ENCODE measurements at places on chromosomes 2 and 18.

- peaks cover 4% of the 10 kb centered on the region for H3K36me3 ChIP-seq
- no peak for DNase-seq
- H3K4me1 ChIP-seq = peaks cover 15% of the 10 kb centered on the region
- 0 out of 2 replicates have a peak overlapping the region, but pooled peaks have one; percentile 6 for H3K4me3 ChIP-seq
Measured at GRCh38 chr2:232700154-232700553, 3.0 kb downstream of the GIGYF2 start.

DNA sequence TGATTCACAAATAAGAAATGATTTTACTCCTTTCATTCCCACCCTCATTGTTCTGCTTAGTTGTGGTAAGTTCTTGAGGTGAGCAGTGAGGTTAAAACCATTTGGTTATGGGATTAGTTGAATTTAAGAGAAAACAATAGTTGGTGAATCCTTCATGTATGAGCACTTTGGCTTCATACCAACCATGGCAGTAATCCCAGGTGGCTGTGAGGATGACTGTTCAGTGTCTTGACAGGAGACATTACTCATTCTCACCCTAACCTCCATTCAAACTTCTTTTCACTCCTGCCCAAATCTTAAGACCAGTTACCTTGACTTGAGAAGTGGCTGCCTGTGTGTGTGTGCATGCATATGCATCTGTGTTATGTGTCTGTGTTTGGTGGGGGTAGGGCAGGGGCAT lies 143.1 kb downstream of the SETBP1 start:
- H3K4me1 ChIP-seq = peaks cover 13% of the 10 kb centered on the region
- no peaks in the 10 kb centered on the region for H3K27me3 ChIP-seq
- no peak overlapping the region for H3K4me3 ChIP-seq

DNA sequence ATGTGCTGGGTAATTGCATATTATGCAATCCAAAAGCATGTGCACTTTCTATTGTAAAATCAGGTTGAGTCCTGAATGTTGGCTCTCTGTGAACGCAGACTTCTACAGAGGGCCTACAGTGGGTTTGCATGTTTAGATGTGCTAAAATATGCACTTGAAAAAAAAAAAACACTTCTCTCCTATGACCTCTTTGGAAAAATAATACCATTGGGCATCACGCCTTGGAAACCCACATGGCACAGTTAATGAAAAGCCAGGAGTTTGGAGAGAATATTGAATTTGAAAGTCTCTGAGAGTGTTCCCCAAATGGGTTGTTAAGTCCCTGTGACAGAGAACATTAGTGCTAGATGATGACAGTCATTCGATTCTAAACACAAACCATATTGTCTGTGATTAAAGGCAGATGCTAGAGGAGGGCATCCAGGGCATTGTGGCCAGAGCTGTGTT lies 710.4 kb upstream of the PIK3C3 start:
- peak; percentile 58 for DNase-seq
- H3K27ac ChIP-seq = no peak overlapping the region
- no peaks in the 10 kb centered on the region for H3K4me1 ChIP-seq
- H3K4me3 ChIP-seq = no peak overlapping the region
- H3K36me3 ChIP-seq = no peaks in the 10 kb centered on the region

DNA sequence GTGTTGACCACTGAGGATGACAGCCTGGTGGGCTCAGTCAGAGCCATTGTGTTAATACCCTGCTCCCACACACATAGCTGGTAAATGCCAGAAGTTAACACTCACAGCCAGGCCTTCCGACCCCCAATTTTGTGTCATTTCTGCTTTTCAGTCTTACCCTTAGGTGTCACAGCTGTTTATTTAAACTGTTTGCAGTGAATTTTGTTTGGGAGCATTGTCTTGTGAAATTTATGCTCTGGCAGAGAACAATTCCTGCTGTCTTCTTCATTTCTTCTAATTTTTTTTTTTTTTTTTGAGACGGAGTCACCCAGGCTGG lies 8.2 kb downstream of the LPIN1 start:
- no peak overlapping the region for H3K27ac ChIP-seq
- H3K36me3 ChIP-seq = peaks cover 7% of the 10 kb centered on the region
- H3K4me3 ChIP-seq = no peak overlapping the region
- H3K4me1 ChIP-seq = peaks cover 40% of the 10 kb centered on the region

DNA sequence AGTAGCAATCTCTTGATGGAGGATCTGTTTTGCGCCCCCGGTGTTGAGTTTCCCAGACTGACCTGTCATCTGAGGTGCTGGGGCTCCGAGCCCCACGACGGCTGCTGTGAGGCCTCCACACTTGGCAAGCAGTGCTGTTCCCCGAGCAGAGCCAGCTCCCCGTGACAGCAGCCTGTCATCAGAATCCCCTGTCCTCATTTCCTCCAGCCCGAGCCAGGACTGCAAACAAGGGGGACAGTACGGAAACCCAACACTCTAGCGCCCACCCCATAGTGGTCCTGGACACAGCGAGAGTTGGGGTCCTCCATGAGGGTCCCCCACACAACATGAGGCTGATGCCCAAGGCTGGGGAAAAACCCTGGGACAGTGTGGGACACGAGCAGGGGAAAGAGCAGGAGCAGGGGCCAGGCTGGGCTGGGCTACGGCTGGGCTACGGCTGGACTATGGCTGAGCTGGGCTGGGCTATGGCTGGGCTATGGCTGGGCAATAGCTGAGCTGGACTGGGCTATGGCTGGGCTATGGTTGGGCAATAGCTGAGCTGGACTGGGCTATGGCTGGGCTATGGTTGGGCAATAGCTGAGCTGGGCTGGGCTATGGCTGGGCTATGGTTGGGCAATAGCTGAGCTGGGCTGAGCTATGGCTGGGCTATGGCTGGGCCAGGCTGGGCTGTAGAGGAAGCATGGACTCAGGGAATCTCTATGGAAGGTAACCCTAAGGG lies 1.5 kb upstream of the KLHL30 start:
- H3K4me3 ChIP-seq = no peak overlapping the region
- no peaks in the 10 kb centered on the region for H3K36me3 ChIP-seq

DNA sequence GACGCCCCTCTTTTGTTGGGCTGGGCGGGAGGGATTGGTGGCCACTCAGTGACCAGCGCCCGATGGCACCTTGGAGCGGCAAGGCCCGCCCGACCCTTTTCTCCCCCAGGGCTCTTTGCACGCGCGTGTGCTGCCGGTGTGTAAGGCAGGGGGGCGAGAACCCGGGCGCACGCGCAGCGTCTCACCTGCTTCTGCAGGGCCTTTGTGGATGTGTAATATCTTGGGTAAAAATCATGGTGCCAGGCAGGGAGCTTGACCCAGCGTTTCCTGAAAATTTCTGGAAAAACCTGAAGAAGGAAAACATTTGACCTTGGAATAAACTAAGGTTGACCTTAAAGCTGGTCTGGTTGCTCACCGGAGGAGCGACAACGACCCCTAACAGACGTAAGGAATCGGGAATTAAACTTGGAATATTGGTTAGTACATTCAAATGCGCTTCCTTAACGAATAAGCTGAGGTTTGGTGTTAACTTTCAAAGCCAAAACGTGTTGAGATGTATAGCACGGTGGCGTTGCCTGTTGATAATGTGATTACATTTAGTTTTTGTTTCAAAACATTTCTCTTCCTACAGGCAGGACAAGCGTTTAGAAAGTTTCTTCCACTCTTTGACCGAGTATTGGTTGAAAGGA lies 438 bp downstream of the HSPE1 start:
- peaks cover 57% of the 10 kb centered on the region for H3K36me3 ChIP-seq
- H3K27me3 ChIP-seq = no peaks in the 10 kb centered on the region
- H3K4me1 ChIP-seq = peaks cover 26% of the 10 kb centered on the region
- no peak for DNase-seq
